ENCODE measurements at places on chromosomes 1 and 21.

DNA sequence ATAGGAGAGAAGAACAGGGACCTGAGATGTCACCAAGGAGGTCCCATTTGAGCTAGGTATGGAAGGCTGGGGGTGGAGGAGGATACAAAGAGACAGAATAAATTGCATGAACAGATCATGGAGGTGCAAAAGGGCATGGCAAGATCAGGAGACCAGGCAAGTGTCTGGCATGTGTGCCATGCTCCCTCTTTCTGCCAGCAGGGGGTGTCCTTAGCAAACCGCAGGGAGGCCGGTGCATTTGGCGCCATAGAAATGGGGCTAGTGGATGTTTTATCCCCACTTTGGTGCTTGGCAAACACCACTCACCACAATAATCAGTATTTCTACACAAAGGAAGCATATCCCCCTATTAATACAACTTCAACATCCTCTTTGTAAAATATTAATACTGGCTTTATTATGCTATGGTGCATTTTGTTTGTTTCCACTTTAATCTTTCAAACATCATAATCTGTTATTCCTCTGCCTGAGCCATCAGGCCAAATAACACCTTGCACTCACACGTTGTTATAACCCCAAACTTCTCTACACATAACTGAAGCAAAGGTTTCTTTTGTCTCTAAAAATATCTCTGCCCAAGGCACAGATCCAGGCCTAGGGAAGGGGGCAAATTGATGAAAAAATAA, 25.9 kb downstream of the S100A6 start:
- peak; percentile 35 for DNase-seq

DNA sequence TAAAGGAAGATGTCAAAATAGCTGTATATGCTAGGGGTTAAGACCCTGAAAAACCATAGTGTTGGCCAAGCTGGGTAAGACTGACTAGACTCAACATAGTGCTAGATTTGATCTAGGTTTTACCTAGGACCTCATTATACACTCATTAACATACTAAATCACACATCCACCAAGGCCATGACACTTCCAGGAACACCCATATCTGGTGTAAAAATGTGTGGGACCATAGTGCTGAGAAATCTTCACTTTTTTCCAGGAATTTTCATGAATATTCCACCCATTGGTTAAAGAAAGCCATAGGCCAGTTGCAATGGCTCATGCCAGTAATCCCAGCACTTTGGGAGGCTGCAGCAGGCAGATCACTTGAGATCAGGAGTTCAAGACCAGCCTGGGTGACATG, 34.0 kb upstream of the ACADM start:
- no peak for DNase-seq

- DNase-seq, result no peak
Measured at GRCh38 chr1:107936498-107937481, 28.2 kb downstream of the VAV3 start.

- no peak for DNase-seq
Measured at GRCh38 chr1:5271264-5271663, 616.9 kb downstream of the AJAP1 start.

DNA sequence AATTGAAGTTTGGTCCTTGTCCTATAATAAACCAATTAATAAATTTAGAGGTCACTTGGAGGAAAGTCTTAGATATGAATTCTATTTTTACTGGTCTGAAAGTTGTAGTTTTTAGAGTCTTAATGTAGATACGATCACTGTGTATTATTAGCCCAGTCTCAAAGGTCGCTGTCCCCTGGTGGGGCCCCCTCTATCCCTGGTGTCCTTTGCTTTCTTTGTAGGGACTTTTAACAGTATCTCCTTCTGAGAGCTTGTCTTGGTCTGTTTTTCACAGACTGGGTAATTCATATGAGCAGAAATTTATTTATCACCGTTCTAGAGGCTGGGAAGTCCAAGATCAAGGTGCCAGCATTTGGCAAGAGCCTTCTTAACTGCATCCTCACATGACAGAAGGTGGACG, 18.5 kb downstream of the CHD1L start:
- no peak for DNase-seq

DNA sequence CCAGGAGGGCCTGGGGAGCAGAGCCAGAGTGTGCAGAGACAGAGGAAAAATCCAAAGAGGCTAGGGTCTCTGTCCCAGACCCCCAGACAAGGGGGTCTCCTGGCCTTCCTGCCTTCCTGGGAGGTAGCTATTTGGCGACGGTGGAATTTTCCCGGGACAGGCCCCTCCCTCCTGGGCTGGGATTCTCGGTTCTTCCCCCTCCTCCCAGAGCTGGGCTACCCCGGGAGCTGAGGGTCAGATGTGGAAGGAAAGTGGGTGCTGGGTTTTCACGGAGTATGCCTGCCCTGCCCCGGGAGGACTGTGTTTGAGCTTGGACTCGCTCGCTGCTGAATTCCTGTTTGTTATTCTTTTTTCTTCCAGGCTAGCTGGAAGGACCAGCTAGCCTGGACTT, 759 bp downstream of the AMPD2 start:
- DNase-seq, result no peak

GRCh38 chr1:205481218-205481617, 23.3 kb upstream of the CDK18 start:
- no peak for DNase-seq

GRCh38 chr1:14787604-14788003, 189.1 kb downstream of the KAZN start:
- no peak for DNase-seq

- DNase-seq, result no peak
Measured at GRCh38 chr1:22297999-22298398, 153.7 kb upstream of the ZBTB40 start.

- DNase-seq, result no peak
Measured at GRCh38 chr1:16307222-16307621, 45.1 kb downstream of the FBXO42 start.

DNA sequence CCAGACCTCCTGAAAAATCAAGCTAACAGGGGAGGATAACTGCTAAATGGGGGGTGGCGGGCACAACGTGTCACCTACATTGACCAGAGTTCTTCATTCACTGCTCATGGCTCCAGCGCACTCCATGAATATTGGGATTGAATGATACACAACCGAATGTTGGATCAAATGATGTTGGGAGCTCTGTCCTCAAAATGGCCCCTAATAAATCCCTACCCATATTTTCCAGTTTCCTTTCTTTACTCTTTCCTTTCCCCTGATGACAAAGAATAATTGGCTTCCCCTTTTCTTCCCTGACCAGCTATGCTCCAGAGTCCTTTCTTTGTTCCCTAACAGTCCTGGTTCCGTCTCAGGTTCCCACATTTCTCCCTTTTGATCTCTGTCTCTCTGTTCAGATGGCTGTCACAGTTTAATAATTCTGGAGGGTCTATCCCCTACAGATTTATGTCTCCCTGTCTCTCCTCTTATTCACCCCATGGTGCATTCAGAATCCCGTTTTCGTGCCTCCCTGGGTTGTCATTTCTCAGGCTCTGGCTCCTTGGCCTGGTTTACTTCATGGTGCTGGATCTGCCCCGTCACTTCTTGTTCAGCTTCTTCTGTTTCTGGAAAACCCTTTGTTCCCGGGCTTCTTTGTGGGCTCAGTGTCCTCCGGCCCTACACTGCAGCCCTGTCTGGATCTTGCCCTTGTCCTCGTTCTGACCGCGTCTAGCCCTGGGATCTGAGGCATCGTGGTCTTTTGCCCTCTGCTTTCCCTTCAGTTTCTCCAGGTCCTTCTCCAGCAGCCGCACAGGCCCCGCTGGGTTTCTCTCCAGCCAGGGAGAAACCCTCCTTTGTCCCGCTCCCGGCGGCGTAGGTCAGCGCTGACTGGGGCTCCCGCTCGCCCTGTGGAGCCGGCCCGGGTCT, 78.3 kb downstream of the NDUFS5 start:
- no peak for DNase-seq

DNA sequence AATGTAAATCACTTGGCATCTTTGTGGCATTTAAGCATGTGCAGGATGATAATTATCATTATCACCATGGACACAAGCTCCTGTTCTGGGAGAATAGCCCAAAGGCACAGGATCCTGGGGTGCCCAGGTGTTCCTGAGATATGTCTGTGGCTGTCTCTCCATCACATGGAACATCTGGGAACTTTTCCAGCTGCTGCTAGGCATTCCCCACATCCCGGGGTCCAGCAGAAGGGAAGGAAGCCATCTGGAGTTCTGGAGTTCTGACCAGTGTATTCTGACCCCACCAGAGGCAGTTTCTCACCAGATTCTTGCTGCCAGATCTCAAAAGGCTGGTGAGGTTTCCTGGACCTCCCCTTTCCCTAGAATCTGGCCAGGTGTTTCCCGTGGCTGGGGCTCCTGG, 259.7 kb upstream of the VAMP3 start:
- DNase-seq, result no peak

DNA sequence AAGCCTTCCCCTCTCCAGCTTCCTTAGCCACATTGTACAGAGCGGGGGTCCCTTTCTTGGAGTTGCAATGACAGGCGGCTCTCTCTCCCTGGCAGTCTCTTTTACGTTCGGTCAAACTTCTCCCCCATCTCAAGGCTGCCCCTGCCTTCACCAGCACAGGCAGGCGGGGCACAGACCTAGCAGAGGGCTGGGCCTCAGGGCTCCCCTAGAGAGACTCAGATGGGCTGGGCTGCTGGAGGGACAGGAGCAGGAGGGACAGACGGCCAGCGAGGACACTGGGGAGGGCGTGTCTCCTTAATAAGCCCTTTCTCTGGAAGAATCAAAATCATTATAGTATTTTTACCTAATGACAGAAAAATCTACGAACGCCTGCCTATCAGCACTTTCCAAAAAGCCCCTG, 79.6 kb downstream of the CASZ1 start:
- DNase-seq, result no peak

DNA sequence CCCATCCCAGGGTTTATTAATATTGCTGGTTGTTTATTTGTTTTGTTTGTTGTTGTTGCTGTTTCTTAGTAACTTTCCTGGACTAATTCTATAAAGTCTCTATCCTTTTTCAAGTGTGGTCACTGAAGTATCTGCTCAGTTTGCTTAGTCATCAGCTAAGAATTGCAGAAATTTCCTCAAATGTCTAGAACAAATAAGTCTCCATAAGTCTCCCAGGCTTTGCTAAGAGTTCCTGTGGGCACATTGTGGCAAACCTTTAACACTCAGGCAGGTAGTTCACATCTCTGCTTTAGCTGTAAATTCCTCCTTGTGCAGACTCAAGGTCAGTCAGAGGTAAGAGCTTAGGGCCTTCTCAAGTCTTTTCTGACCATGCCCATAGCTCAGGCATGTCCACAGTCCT, 38.9 kb upstream of the C1orf185 start:
- no peak for DNase-seq

- DNase-seq, result no peak
Measured at GRCh38 chr1:148290881-148291280, 138.8 kb upstream of the NBPF11 start.

DNA sequence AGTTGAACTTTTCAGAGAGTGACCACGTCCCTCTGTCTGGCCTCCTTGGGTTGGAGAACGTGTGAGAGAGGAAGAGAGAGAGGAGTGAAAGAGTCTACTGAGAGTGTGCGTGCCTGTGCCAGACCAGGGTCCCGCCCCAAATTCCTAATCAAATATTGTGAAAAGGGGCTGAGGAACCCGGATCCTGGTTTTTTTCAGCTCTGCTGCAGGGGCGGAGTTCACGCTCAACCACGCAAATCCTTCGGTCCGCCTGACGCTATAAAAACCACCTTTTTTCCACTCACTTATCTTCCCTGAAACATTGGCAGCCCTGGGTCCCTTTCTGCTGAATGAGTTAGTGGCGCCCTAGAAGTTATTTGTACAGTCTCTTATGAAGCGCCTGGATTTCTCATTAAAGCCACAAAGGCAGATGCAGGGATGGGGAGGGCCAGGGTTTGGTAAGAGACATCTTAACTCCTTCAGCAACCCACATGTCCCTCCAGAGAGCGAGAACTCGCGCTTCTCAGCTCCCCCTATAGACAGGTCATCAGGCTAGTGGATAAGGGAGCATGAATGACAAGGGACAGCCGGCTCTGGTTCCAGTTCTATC, at the start of gene FMOD:
Gene FMOD, minus strand, starts transcription at position 86 of the 589 bp plus-strand sequence. CDS start 2,852 bp downstream, outside the sequence.
- DNase-seq, result no peak

GRCh38 chr1:39673215-39673614, 1.3 kb upstream of the NT5C1A start:
- DNase-seq, result no peak

- DNase-seq, result no peak
Measured at GRCh38 chr1:233112186-233113008, 162.0 kb downstream of the NTPCR start.

DNA sequence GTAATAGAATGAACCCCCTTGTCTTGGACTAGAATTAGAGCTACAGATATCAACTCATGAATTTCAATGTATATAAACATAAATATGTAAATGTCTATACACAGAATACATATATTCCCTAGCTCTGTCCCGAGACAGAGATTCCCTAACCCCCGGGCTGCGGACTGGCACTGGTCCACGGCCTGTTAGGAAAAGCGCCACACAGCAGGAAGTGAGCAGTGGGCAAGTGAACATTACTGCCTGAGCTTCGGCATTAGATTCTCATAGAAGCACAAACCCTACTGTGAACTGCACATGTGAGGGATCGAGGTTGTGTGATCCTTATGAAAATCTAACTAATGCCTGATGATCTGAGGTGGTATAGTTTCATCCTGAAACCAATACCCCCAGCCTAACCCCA, 51.2 kb downstream of the PIK3R3 start:
- no peak for DNase-seq

DNA sequence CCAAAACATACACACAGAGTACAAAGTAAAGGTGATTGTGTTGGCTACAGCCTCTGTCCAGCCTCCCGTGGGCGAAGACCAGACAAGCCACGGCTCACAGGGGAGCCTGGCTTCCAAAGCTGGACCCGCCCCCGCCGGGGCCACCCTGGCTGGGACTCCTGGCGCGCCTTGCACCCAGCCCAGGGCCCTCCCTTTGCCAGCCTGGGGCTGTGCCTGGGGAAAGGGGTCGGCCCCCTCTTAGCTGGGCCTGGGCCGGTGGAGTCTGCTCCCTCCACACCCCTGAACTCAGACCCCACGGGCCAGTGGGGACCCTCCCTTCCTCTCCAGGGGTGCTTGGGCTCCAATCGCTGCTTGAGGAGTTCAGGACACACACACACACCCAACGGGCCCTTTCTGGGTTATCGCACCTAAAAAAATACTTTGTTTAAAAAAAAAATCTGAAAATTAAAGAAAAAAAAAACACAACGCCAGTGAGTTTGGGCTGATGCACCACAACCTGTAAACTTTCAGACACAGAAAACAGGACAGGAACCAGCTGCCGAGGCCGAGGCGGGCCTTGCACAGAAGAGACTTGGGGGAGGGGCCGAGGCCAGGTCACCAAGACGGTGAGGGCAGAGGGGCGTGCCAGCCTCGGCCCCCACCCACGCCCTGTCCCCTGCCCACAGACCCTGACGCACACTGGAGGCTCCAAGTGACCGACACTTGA, 56.3 kb downstream of the KCNAB2 start:
- DNase-seq, result no peak

GRCh38 chr1:45007311-45007710, 3.8 kb downstream of the HECTD3 start:
- no peak for DNase-seq

GRCh38 chr1:37477198-37477931, 3.0 kb downstream of the ZC3H12A start:
- peak; percentile 75 for DNase-seq

DNA sequence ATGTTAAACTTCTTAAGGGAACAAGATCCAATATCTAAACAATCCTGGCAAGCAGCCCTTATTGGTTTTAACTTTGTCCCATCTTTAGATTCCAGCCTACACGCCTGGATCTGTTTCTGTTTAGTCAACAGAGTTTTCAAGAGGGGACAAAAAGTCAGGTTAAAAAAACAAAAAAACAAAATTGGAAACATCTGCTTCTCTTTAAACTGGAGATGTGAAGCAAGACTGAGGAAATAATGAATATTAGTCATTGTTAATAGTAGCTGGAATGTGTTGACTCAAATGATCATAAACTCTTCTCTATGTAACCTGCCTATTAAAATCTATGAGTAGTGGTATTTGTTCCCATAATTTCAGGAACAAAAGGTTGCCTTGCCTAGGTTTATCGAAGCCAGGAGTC, 55.0 kb downstream of the NID1 start:
- no peak for DNase-seq
